ENCODE measurements at places on chromosomes 11 and 22.

GRCh38 chr11:98130117-98130625, 890.6 kb upstream of the CNTN5 start:
- no peak overlapping the region for H3K4me3 ChIP-seq
- H3K36me3 ChIP-seq = no peaks in the 10 kb centered on the region
- no peak overlapping the region for H3K27ac ChIP-seq

GRCh38 chr11:90593099-90593498, 370.2 kb upstream of the CHORDC1 start:
- DNase-seq = no peak
- no peaks in the 10 kb centered on the region for H3K36me3 ChIP-seq
- no peak overlapping the region for H3K27ac ChIP-seq
- H3K4me3 ChIP-seq = no peak overlapping the region
- H3K27me3 ChIP-seq = no peaks in the 10 kb centered on the region

DNA sequence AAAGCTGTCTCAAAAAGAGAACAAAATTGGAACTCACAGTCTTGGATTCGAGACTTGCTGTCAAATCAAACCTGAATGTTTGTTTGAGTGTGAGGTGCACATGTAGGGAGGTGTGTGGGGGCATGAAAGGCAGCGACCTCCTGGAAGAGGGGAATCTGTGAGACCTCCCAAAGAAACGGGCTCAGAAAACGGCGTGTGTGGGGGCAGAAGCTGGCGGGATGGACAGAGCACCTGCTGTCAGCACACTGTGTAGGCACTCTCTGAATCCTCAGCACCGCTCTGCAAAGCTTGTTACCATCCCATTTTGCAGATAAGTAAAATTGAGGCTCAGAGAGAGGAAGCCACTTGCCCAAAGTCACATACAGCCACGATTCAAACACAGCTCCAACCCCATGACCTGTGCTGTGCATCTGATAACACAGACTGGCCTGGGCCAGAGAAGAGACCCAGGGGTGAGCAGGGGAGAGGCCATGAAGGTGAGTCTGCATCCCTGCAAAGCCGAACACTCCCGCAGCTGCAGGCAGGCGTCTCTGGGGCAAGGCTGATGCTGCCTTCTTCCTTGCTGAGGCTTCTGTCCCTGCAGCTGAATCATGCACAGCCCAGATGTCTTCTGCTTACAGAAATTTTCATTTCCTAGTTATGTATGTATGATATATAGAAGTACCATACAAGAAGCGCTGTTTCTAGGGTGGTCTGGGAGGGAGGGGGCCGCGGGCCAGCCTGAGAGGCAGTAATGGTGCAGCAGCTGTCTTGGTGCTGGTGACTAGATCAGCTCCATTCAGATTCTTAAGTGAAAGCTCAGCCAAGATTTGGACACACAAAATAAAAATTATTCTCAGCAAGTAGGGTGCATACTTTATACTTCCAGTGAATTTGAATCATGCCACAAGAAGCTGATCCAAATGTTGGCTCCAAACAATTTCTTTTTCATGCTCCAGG, 67.3 kb upstream of the SHISAL1 start:
- no peaks in the 10 kb centered on the region for H3K4me1 ChIP-seq
- H3K36me3 ChIP-seq = no peaks in the 10 kb centered on the region
- no peak overlapping the region for H3K27ac ChIP-seq
- H3K4me3 ChIP-seq = no peak overlapping the region

GRCh38 chr11:76267556-76267955, 61.3 kb upstream of the WNT11 start:
- no peaks in the 10 kb centered on the region for H3K36me3 ChIP-seq
- H3K27ac ChIP-seq = no peak overlapping the region
- no peaks in the 10 kb centered on the region for H3K27me3 ChIP-seq
- H3K4me1 ChIP-seq = no peaks in the 10 kb centered on the region

GRCh38 chr11:13261591-13262061, 16.0 kb upstream of the BMAL1 start:
- no peaks in the 10 kb centered on the region for H3K36me3 ChIP-seq
- H3K4me1 ChIP-seq = peaks cover 10% of the 10 kb centered on the region
- no peak for DNase-seq
- H3K27me3 ChIP-seq = no peaks in the 10 kb centered on the region

- H3K4me1 ChIP-seq = no peaks in the 10 kb centered on the region
- H3K4me3 ChIP-seq = no peak overlapping the region
- DNase-seq = no peak
- H3K27ac ChIP-seq = no peak overlapping the region
Observed at GRCh38 chr11:133163463-133164419, 368.6 kb downstream of the OPCML start.

DNA sequence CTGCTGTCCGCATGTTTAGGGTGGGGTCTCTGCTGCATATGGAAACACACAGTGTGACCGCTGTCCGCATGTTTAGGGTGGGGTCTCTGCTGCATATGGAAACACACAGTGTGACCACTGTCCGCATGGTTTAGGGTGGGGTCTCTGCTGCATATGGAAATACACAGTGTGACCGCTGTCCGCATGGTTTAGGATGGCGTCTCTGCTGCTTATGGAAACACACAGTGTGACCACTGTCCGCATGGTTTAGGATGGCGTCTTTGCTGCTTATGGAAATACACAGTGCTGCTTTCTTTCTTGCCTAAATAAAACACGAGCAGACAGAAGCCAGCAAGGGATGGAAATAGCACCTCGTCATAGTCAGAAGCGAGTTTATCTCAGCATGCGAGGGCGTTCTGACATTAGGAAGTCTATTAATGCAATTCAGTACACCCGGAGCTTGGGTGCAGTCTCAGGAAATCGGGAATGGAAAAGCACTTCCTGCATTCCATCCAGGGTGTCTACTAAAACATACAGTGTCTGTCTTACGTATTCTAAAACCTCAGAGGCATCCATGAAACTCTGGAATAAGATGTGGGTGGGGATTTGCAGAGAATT, 32.6 kb upstream of the TOLLIP start:
- H3K27me3 ChIP-seq = no peaks in the 10 kb centered on the region
- H3K36me3 ChIP-seq = no peaks in the 10 kb centered on the region
- no peak for DNase-seq
- no peak overlapping the region for H3K27ac ChIP-seq
- H3K4me1 ChIP-seq = no peaks in the 10 kb centered on the region
